Stimulated activated CD4-positive, alpha-beta T cell treated with anti-CD3 and anti-CD28 coated beads, Interleukin-4, amount 100 ng/mL, for 4 hours (primary cell): ENCODE measurements at places on chromosomes 6 and 20.

- DNase-seq, result no peak
These were observed 18.1 kb upstream of the SLC9A8 start for GRCh38 chr20:49794336-49795134.

GRCh38 chr6:74152096-74152675, 456.2 kb downstream of the CD109 start:
- DNase-seq, result no peak

DNA sequence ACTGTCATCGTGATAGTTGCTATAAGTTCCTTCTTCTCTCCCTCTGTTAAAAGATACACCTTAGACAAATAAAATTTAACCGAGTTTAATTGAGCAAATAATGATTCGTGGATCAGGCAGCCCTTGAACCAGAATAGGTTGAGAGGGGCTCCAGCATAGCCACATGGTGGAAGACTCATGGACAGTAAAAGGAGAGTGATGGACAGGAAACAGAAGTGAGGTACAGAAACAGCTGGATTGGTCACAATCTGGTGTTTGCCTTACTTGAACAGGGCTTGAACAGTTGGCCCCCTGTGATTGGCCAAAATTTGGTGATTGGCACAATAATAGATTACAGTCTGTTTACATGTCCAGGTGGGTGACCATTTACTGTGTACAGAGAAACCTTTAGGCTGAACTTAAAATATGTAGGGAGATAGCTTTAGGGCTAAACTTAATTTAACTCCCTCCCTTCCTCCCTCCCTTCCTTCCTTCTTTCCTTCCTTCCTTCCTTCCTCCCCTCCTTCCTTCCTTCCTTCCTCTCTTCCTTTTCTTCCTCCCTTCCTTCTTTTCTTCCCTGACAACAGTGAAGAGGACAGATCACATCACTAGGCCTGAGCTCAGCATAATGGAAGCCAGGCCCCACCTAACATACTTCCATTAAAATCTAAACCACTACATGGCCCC, 531.8 kb upstream of the JARID2 start:
- no peak for DNase-seq

DNA sequence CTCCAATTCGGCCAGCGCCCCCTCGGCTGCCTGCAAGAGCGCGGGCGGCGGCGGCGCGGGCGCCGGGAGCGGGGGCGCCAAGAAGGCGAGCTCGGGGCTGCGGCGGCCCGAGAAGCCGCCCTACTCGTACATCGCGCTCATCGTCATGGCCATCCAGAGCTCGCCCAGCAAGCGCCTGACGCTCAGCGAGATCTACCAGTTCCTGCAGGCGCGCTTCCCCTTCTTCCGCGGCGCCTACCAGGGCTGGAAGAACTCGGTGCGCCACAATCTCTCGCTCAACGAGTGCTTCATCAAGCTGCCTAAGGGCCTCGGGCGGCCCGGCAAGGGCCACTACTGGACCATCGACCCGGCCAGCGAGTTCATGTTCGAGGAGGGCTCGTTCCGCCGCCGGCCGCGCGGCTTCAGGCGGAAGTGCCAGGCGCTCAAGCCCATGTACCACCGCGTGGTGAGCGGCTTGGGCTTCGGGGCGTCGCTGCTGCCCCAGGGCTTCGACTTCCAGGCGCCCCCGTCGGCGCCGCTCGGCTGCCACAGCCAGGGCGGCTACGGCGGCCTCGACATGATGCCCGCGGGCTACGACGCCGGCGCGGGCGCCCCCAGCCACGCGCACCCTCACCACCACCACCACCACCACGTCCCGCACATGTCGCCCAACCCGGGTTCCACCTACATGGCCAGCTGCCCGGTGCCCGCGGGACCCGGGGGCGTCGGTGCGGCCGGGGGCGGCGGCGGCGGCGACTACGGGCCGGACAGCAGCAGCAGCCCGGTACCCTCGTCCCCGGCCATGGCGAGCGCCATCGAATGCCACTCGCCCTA, 963 bp downstream of the FOXF2 start:
- no peak for DNase-seq

DNA sequence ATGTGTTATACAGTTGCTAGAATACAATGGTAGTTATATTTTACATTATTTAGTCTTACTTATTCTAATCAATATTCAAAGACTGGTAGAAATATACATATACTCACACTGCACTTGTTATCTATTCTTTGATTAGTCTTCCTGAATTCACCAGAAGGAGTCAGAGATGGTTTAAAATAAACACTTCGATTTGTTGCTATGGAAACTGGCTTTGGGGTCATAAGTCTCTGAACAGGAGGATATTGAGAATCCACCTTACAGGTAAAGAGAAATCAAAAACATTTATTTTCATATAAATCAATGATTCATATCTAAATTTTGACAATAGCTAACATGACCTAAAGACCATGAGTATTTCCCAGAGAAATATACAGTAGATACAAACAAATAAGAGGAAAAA, 41.6 kb downstream of the NUP153 start:
- DNase-seq, result no peak

- DNase-seq, result no peak
These were observed 32.0 kb downstream of the CFAP61 start for GRCh38 chr20:20084296-20084752.

- no peak for DNase-seq
These were observed 289.4 kb upstream of the STXBP5 start for GRCh38 chr6:146914489-146915483.

GRCh38 chr6:37738216-37738615, 40.5 kb upstream of the MDGA1 start:
- no peak for DNase-seq
